ENCODE measurements at places on chromosomes 16 and 17.

DNA sequence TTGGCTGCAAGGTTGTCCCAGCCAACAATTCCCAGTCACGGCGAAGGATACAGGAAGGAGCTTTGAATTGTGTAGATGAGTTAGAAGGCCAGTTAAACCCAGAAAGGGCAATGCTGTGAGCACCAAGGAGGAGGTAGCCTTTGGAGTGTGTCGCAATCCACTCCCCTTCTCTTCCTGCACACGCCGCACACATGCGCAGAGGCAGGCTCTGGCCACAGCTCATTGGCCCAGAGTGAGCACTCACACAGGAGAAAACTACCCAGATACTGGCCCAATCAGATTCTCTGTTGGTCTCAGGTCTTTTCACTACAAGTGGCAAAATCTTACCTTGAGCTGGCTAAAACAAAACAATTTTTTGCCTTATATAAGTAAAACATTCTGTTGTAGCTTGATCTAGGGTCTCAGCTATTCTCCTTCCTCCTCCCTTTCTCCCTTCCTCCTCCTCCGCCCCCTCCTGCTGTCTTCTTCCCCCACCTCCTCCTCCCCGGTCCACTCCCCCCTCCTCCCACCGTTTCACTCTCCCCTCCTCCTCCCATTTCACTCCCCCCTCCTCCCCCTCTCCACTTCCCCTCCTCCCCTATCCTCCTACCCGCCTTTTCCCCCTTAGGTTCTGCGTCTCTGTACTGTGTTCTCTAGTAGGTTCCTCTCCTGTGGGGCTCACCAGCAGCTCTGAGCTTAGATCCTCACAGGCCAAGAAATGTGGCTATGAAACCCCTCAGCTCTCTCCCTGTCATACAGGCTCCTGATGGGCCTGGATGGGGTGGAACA lies 344.9 kb downstream of the CPPED1 start:
- DNase-seq = no peak

DNA sequence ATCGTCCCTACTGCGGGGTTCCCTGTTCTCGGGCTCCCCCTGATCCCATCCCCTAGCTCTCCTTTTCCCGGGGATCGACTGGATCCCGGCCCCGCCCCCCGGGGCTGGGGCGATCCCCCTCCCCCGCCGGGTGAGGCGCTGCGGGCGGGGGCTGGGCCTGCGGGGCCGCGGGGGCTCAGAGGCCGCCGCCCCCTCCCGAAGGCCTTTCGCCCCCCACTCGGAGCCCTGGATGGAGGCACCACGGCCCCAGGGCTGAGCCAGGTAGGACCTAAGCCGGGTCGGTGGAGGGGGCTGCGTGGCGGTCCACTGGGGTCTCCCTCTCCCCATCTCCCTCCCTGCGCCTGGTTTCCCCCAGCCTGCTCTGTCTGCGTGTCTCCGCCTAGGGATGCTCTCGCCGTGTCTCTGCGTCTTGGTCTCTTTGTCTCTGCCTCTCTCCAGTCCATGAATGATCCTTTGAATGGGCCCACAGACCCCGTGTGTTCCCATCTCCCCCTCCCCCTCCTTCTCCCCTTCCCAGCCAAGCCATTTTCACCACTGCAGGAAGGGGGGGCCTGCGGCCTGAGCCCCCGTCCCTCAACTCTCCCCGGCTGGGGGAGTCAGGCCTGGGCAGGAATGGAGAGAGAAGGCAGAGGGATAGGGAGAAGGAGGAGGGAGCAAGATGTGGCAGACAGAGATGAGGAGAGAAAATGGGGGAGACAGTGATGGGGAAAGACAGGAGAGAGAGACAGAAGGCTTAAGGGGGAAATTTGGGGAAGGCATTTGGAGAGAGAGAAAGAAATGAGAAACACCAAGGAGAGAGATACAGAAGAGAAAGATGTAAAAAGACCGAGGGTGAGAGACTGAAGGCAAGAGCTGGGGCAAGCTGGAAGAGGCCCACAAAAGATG lies 1.7 kb upstream of the TMEM256 start:
- DNase-seq = no peak

DNA sequence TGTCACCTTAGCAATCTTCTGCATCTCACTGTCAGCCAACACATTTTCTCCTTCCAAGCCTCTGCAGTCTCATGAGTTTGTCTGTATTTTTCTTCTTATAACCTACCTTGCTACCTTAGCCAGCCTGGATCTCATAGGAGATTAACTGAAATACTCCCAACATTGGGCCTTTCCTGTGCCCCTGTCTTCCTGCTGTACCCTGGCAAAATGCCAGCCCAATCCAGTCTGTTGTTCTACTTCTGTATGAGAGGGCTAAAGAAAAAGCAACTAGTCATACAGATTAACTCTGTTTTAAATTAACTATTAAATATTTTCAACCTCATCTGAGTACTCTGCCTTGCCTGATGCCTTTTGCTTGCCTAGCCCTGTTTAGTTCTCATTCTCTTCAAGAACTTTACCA lies 18.4 kb downstream of the GOSR1 start:
- DNase-seq = no peak

GRCh38 chr17:57302690-57303465 lies 46.6 kb downstream of the MSI2 start:
- DNase-seq = no peak

GRCh38 chr16:3810198-3810664 lies 70.3 kb downstream of the CREBBP start:
- DNase-seq = no peak

DNA sequence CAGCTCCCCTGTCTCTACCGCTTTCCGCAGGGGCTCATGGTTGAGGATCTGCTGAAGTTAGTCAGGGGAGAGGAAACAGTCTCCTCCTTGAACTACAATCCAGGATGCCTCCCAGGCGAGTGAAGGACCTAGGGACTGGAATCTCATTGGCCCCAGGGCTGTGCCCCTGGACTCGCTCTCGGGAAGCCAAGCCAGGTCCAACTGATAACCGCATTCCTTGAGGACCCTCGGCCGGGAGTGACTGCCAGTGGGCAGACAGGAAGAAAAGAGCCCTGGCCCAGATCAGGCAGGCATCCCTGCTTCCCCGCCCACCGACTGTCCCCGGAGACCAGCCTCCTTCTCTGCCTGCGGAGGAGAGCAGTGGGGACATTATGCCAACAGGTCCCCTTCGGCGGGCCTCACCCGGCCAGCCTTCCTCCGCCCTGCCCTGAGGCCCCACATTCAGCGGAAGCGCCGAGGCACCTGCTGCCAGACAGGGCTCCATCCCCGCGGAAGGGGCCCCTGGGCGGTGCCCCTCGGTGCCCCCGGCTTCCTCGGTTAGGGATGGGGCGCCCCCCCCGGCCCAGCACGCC lies 776 bp downstream of the LRRC75A start:
- DNase-seq = no peak

GRCh38 chr17:76696763-76697701 lies 13.7 kb downstream of the MXRA7 start:
- no peak for DNase-seq

- DNase-seq = no peak
Measured at GRCh38 chr17:69222707-69223258, 5.8 kb downstream of the ABCA10 start.

- no peak for DNase-seq
Measured at GRCh38 chr16:87918338-87918737, 18.0 kb downstream of the CA5A start.
